HL-60 (cell line): ENCODE measurements at places on chromosomes 3 and 15.

DNA sequence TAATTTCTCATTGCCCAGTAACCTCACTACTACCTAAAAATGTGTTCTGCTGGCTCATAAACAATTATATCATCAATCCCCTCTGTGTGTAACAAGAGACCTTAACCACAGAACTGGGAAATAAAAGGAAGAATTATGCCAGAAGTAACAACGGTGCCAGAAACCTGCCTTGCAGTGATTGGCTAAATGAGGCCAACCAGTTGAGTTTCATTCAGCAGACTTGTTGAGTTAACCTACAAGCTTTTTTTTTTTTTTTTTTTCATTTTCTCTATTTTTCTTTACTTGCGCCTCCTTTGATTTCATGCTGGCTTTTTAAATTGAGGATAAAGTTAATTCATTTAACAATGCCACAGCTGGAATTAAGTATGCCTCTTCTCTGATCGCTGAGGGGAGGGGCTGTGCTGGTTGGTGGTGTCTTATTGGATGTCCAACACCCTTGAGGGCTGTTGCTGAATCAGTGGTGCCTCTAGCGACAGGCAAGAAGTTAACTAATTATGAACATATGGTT, 30.0 kb upstream of the GMNC start:
- no peak for DNase-seq

GRCh38 chr3:171044835-171045793, 18.6 kb upstream of the SLC2A2 start:
- DNase-seq, result no peak

GRCh38 chr15:44719293-44719999, 8.1 kb downstream of the B2M start:
- no peak for DNase-seq

GRCh38 chr3:59526999-59527398, 477.2 kb upstream of the CFAP20DC start:
- no peak for DNase-seq

DNA sequence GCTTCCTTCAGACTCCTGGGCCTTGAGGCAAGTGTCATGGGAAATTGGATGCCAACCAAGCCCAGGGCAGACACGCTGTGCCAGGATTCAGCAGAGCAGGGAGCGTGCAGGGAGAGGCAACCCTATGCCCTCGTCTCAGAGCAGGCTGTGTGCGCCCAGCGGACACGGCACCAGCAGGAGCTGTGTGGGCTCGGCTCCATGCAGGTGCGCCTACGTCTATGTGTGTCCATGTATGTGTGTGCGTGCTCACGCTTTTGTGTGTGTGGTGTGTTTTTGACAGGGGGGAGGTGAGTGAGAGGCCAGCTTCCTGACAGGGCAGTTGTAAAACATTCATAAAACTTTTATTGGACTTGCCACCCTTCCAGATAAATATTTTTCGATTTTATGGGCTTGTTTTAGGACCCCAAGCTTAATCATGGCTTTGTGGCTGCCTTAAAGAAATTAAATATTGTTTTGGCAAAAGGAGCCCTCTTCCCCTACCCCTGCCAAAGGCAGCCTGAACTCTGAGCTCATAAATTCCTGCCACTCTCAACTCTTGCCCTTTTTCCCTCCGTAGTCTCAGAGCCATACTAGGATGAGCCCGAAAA, 84.4 kb downstream of the DNAJB8 start:
- DNase-seq, result no peak

GRCh38 chr3:66344391-66344811, 123.6 kb downstream of the SLC25A26 start:
- DNase-seq, result no peak

- no peak for DNase-seq
Measured at GRCh38 chr15:85104584-85104983, 122.9 kb downstream of the PDE8A start.

DNA sequence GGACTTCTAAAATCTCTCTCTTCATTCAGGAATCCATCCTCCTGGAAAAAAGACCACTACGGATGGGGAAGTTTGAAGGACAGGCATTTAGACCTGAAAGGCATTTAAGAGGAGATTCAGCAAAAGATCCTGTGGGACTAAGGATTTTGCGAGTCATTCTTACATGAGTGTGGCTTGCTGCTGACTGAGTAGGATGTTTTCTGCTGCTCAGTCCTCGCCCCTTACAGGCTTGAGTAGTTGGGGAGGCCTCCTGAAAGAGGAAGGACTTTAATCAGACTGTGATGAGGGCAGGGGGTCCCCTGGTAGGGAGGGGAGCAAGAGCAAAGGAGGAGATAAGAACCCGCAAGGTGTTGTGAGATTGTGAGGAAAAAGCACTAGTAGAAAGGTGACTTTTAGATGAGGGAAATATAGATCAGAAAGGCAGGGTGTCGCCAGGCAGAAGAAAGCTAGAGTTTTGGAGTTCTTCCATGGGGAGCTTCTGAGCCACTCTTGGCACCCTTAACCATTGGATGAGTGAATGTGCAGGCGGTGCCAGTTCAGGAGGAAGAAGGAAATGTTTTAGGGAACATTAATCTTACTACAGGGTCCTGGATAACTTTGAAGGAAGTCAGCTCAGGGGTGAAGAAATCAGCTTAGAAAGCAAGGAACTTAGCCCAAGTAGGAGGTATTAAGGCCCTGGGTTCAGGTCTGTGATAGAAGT, 171.1 kb downstream of the RORA start:
- no peak for DNase-seq

DNA sequence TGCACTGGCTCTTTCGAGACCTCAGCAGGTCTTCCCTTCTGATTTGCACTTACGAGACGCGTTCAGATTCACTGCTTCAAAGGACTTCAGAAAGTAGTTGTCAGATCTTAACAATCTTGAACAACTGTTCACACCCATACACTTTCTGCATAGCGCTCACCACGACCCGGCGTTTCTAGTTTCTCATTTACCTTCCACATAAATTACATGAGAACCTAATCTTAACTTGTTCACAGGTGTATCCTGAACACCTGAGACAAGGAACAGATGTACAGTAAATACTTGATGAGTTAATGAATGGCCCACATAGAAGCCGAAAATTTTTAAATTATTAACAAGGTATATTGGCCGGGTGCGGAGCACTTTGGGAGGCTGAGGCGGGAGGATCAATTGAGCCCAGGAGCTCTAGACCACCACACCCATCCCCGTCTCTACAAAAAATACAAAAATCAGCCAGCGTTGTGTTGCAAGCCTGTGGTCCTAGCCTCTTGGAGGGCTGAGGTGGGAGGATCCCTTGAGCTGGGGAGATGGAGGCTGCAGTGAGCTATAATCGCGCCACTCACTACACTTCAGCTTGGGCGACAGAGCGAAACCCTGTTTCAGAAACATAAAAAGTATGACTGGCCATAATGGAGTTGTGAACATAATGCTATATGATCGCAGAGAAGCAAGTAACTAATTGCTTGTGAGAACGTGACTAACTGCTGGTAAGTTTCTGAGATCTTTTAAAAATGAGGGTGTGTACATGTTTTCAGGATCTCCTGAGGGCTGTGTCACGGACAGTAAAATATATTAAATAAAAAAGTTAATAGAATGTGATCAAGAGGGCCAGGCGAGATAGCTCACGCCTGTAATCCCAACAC, 984 bp upstream of the SMARCC1 start:
- no peak for DNase-seq

DNA sequence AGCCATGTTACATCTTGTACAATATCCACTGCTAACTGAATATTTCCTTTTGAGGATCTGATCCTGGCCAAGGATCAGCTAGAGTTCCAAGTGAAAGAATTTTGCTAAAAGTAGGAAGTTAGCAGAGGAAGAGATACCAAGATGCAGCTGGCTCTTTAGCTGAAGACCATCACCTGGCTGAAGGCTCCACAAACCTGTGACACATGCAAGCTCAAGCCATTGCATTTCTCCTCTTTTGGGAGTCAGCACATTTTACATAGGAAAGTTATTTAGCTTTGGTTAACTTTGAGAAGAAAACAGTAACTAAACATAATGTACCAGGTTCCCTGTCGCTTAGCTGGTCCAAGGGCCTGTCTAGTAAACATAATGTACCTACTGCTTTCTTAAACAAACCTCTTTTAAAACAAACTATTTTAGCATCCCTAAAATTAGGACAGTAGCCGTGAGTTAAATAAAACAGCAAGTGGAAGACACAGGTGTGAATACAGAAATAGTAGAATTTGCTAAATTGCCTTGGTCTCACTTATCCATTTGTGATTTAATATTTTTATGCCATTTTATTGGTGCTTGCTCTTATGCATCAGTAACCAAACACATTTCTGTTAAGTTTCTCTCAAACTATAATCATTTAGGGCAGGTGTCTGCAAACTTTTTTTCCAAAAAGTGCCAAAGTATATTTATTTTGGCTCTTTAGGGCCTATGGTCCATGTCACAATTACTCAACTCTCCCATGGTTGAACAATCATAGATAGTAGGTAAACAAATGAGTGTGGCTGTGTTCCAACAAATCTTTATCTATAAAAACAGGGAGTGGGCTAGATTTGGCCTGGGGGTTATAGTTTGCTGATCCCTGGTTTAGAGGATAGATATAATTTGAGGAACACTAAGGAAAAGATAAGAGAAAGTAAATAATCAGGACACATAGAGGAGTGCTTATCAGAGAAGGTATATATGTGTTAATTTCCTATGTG, 11.2 kb downstream of the GCSAM start:
- no peak for DNase-seq

DNA sequence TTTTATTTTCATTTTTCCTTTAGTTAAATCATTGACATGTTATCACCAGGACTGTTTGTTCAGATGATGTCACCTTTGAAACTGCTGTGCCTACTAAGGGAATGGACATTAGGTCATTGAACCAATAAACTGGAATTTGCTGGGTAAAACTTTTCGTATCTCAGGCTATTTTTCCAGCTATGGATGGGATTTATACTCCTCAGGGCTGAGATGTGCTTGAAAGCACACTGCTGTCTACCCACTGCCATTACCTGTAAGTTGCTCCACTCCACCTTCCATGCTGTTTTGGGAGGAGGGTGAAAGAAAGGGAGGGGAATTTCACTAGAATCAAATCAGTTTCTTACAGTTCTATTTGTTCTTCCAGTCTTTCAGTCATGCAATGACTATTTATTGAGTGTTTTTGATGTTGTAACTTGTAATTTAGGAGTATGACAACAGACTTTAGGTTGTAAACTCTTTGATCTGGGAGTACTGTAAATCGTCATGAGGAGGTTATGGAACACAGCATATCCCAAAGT, 11.3 kb downstream of the EHD4 start:
- DNase-seq, result no peak

- DNase-seq, result no peak
Measured at GRCh38 chr3:8777978-8778267, 8.5 kb upstream of the OXTR start.

GRCh38 chr15:37516621-37517020, 416.3 kb upstream of the MEIS2 start:
- DNase-seq, result no peak

GRCh38 chr3:184776916-184777315, 35.0 kb upstream of the VPS8 start:
- no peak for DNase-seq

GRCh38 chr3:167304077-167304476, 76.0 kb downstream of the ZBBX start:
- DNase-seq, result no peak

- DNase-seq, result no peak
Measured at GRCh38 chr3:111595232-111595631, at the start of gene ZBED2. Gene ZBED2, minus strand, starts transcription at chr3:111595346. Its CDS starts 1,145 bp downstream, at chr3:111594201.

DNA sequence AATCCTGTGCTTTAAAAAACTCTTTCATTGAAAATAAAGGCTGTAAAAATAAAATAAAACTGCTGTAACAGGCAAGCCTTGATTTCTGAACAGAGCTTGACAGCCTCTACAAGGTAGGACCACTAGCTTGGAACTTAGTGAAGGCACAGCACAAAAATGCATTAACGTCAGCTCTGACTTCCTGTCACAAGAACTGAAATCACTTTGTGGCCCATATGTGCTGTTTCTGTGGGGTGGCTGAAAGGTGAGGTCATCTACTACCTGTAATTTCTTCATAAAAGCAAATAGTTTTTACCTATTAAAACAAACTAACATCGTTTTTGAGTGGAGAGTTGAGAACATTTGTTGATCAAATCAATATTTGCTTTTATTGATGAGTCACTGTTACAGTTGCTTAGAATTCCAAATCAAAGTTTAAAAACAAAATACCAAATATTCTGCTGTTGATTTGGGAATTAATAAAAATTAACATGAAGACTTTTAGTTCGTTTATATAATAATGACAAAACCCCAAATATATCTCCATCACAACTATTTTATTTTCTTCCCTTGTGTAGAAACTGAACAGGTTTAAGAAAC, 1034.1 kb downstream of the MCTP2 start:
- no peak for DNase-seq

GRCh38 chr15:61702224-61703020, 357.8 kb downstream of the VPS13C start:
- DNase-seq, result no peak

DNA sequence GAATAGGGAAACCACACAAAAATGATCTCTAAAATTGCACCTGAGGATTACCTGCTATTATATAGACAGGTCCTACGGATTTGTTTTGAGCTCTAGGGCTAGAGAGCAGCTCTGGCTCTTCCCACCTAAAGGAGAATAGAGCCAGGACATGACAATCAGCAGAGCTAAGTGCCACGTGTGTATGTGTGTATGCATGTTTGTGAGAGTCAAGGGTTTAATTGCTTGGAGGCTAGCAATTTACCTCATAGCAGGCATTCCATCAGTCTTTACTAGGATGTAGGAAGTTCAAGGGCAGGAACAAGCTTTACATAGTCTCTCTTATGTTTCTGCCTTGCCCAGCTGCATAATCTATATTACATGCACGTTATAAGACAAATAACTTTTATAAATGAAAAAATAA, 498.2 kb downstream of the NSUN3 start:
- DNase-seq, result no peak

GRCh38 chr3:12978682-12979081, 94.5 kb downstream of the IQSEC1 start:
- no peak for DNase-seq

GRCh38 chr3:157263027-157263426, 103.1 kb upstream of the CCNL1 start:
- DNase-seq, result no peak

DNA sequence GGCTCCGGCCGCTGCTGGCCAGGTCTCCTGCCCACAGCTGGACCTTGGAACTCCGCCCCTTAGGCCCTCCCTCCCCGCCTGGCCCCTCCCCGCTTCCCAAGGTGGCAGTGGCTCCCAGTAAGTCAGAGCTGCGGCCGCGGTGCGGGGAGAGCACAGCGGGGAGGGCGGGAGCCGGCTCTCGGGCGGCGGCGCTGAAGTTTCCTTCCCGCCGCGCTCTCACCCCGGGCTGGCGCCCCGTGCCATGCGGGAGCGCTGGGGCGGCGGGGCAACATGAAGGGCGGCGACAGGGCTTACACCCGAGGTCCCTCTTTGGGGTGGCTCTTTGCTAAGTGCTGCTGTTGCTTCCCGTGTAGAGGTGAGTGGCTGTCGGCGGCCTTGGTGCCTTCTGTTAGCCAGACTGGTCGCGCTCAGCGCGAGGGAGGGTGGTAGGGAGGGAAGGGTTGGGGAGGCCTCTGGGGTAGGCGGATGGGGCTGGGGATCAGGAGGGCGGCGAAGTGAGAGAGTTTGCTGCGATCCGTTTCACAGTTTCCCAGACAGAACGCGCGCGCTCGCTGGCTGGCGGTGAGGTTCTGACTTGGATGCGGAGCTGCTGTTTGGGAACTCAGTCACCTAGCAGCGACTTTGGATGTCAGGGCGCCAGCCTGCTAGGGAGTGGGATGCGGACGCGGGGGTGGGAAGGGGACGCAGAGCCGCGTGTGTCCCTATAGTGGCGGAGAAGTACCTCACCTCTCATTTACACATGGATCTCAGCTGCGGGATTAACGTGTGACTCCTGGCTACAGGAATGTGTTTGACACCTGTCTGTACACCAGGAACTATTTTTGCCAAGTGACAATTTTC, 145.5 kb upstream of the UMPS start:
- no peak for DNase-seq
